ENCODE measurements at places on chromosomes 1 and 21.

DNA sequence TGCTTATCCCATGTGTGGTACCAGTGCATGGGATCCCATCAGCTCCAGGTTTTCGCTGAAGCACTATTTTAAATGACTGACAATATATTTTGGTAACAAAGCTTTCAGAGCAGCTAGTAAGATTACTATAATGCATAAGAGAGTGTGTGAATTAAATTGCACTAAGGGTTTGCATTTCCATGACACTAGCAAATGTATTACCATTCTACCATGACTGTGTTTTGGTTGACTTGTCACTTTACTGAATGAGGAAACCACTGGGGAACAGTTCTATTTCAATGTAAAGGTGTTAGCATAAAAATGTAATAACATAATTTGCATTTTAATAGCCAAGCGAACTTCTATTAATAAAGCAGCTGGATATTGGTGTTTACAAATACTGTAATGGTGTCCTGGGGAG, 31.7 kb upstream of the ERO1B start:
- peaks cover 10% of the 10 kb centered on the region for H3K27me3 ChIP-seq
- H3K4me3 ChIP-seq, result no peak overlapping the region
- H3K4me1 ChIP-seq, result no peaks in the 10 kb centered on the region

GRCh38 chr1:106793651-106794050, 262.8 kb upstream of the PRMT6 start:
- H3K27ac ChIP-seq, result no peak overlapping the region
- no peaks in the 10 kb centered on the region for H3K4me1 ChIP-seq
- H3K27me3 ChIP-seq, result no peaks in the 10 kb centered on the region
- H3K4me3 ChIP-seq, result no peak overlapping the region
- peaks cover 1% of the 10 kb centered on the region for H3K36me3 ChIP-seq

GRCh38 chr1:217484871-217485270, 146.0 kb downstream of the GPATCH2 start:
- peaks cover 21% of the 10 kb centered on the region for H3K4me1 ChIP-seq
- H3K27me3 ChIP-seq, result no peaks in the 10 kb centered on the region
- no peaks in the 10 kb centered on the region for H3K36me3 ChIP-seq
- H3K27ac ChIP-seq, result no peak overlapping the region

GRCh38 chr1:103177108-103177775, 68.9 kb upstream of the COL11A1 start:
- H3K4me3 ChIP-seq, result no peak overlapping the region
- H3K27me3 ChIP-seq, result no peaks in the 10 kb centered on the region
- H3K36me3 ChIP-seq, result no peaks in the 10 kb centered on the region

GRCh38 chr1:185343306-185343705, 26.3 kb upstream of the IVNS1ABP start:
- H3K27ac ChIP-seq, result no peak overlapping the region
- H3K4me1 ChIP-seq, result peaks cover 43% of the 10 kb centered on the region
- peaks cover 2% of the 10 kb centered on the region for H3K36me3 ChIP-seq

DNA sequence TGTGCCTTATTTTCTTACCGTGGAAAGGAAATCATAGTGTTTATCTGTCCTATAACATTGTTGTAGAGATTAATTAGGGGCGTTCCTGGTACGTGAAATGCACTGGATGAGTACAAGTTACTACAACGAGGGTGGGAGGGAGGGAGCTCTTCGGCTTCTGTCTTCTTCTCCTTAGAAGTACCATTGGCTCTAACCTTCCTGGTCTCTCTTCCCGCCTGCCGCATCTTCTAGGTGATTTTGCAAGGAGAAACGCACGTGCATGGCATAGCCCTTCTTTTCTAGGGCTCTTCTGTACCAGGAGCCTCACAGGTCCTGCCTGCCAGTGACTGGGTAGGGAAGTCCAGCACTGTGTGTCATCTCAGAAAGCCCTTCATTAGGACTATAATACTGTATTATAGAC, 16.8 kb downstream of the SH3BP5L start:
- no peak for DNase-seq
- peaks cover 4% of the 10 kb centered on the region for H3K27me3 ChIP-seq
- peaks cover 6% of the 10 kb centered on the region for H3K4me1 ChIP-seq
- H3K27ac ChIP-seq, result no peak overlapping the region

GRCh38 chr1:156586323-156586722, 5.3 kb upstream of the NAXE start:
- no peak for DNase-seq
- H3K4me1 ChIP-seq, result peaks cover 37% of the 10 kb centered on the region
- no peak overlapping the region for H3K4me3 ChIP-seq
- no peak overlapping the region for H3K27ac ChIP-seq
- H3K27me3 ChIP-seq, result no peaks in the 10 kb centered on the region

DNA sequence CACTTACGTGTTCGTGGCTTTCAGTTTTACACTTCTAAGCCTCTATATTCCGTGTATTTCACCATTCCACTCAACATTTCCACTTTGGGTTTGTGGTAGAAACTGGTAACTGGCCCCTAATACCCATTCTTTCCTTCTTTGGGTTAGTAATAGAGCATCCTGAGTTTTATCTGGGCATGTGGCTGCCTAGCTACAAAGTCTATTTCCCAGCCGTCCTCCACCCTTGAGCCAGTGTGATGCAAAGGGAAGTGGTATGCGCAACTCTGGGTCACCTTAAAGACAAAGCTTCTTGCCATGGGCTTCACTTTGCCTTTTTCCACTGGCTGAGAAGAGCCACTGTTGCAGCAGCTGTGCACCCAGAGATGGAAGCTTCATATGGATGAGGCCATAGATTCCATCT, 73.9 kb downstream of the LAMC2 start:
- DNase-seq, result no peak
- H3K4me1 ChIP-seq, result no peaks in the 10 kb centered on the region
- H3K36me3 ChIP-seq, result no peaks in the 10 kb centered on the region
- no peak overlapping the region for H3K27ac ChIP-seq
- no peak overlapping the region for H3K4me3 ChIP-seq
- peaks cover 56% of the 10 kb centered on the region for H3K27me3 ChIP-seq

DNA sequence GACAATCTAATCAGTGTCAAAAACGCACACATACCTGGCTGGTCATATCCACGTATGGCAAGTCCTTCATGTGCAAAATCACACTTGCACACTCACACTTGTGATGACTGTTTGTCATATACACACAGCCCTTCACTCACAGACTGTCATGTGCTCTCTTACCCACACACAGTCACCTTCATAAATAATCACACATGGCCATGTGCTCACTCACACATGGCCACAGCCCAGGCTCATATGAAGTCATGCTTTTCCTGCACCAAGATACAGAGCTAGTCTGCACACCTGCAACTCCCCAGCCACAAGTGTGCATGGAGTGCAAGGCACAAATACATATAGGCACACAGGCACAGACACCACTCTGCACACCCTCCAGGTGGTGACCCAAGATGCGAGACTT, 45.4 kb upstream of the FOXO6 start:
- H3K36me3 ChIP-seq, result no peaks in the 10 kb centered on the region
- H3K4me3 ChIP-seq, result no peak overlapping the region
- H3K27me3 ChIP-seq, result no peaks in the 10 kb centered on the region
- H3K27ac ChIP-seq, result no peak overlapping the region

DNA sequence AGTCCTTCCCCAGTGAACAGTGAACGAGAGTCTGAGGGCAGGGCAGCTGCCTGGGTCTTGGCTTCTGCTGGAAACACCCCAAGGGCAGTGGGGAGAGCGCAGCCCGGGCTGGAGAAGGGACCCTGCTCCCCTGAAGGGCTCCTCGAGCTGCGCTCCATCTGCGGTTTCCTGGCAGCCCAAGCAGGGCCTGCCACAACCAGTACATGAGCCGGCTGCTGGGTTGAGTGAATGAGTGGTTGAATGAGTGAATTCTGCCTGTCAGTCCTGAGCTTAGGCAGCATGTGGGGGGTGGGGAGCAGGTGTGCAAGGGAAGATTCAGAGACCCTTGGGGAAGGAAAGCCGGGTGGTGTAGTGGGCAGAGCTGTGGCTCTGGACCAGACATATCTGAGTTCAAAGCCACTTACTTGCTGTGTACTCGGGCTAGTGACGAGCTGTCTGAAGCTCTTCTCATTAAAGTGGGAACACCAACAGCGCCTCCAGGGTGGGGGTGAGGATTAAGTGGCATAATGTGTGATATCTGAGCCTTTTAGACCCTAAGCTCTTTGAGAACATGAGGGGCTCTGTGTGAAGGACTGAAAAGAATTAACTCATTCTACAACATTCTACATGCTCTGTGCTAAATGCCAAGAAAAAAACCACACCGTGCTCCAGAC, 3.7 kb downstream of the OPRD1 start:
- no peaks in the 10 kb centered on the region for H3K36me3 ChIP-seq
- no peak overlapping the region for H3K4me3 ChIP-seq
- no peak for DNase-seq
- peaks cover 79% of the 10 kb centered on the region for H3K27me3 ChIP-seq

GRCh38 chr1:111733183-111733991, 5.8 kb downstream of the INKA2 start:
- no peak for DNase-seq
- H3K27ac ChIP-seq, result no peak overlapping the region
- peaks cover 14% of the 10 kb centered on the region for H3K27me3 ChIP-seq
- H3K4me3 ChIP-seq, result no peak overlapping the region
- H3K4me1 ChIP-seq, result peaks cover 10% of the 10 kb centered on the region
- no peaks in the 10 kb centered on the region for H3K36me3 ChIP-seq

DNA sequence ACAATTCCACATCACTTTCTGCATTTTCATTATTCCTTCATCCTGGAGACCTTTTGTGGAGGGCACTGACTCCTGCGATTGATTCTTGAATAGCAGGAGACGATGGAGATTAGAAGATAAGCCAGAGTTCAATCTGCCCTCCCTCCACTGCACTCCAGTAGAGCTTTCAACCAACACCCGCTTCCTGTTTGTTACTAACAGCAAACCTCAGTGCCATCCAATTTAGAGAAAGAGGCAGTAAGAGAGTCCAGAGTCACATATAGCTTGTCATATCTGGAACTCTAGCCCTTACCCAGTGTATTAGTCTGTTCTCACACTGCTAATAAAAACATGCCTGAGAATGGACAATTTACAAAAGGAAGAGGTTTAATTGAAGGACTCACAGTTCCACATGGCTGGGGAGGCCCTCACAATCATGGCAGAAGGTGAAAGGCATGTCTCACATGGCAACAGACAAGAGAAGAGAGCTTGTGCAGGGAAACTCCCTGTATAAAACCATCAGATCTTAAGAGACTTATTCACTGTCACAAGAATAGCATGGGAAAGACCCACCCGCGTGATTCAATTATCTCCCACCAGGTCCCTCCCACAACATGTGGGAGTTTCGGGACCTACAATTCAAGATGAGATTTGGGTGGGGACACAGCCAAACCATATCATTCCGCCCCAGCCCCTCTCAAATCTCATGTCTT, 55.9 kb downstream of the PCBP3 start:
- H3K27me3 ChIP-seq, result peaks cover 15% of the 10 kb centered on the region
- no peak for DNase-seq
- no peak overlapping the region for H3K27ac ChIP-seq
- H3K4me3 ChIP-seq, result no peak overlapping the region

DNA sequence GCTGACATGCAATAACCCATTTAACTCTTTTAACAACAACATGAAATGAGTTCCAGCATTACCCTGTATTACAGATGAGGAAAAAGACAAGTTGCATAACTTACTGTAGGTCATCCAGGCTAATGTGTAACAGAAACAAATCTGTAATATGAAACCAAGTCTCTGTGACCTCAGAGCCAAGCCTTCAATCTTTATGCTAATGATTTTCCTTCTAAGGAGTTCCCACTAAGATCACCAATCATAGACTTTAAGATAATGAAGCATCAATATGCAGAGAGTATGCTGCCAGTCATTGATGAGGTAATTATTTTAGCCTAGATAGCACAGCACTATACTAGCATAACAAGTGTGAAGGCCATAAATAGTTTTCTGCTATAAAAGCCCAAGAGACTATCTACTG, 35.6 kb upstream of the RNPC3 start:
- H3K4me1 ChIP-seq, result no peaks in the 10 kb centered on the region
- no peak overlapping the region for H3K4me3 ChIP-seq
- peaks cover 17% of the 10 kb centered on the region for H3K27me3 ChIP-seq

DNA sequence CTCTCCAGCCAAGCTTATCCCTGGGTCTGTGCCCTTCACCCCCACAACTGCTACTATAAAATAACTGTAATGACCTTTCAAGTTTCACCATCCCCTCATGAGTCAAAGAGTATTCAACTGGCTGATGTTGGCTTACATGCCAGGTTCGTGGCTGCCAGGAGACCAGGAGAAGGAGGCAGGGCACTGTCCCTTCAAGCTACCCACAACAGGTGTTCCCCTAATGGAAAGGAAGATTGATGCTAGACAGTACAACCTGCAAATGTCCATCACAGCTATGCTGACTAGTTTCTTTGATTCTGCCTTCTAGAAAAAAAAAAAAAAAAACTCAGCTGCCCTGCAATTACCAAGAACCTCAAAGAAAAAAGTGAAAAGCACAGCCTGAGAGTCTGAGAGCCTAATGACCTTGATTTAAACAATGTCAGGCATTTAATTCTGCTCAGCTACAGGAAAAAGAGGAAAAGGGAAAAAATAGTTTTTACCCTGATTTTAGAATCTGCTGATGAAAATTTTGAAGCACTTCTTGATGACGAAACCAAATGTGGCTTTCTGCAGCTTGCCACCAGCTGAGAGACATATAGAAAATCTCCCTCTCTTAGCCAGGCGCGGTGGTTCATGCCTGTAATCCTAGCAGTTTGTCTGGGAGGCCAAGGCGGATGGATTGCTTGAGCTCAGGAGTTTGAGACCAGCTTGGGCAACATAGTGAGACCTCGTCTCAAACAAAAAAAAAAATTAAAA, 82.7 kb upstream of the ROR1 start:
- H3K4me1 ChIP-seq, result no peaks in the 10 kb centered on the region
- no peaks in the 10 kb centered on the region for H3K36me3 ChIP-seq
- H3K4me3 ChIP-seq, result no peak overlapping the region
- no peak overlapping the region for H3K27ac ChIP-seq
- DNase-seq, result no peak

GRCh38 chr1:3368711-3369445, 85.6 kb upstream of the ARHGEF16 start:
- no peaks in the 10 kb centered on the region for H3K36me3 ChIP-seq
- no peak overlapping the region for H3K4me3 ChIP-seq
- no peak overlapping the region for H3K27ac ChIP-seq
- peaks cover 20% of the 10 kb centered on the region for H3K4me1 ChIP-seq
- no peaks in the 10 kb centered on the region for H3K27me3 ChIP-seq
- DNase-seq, result no peak

DNA sequence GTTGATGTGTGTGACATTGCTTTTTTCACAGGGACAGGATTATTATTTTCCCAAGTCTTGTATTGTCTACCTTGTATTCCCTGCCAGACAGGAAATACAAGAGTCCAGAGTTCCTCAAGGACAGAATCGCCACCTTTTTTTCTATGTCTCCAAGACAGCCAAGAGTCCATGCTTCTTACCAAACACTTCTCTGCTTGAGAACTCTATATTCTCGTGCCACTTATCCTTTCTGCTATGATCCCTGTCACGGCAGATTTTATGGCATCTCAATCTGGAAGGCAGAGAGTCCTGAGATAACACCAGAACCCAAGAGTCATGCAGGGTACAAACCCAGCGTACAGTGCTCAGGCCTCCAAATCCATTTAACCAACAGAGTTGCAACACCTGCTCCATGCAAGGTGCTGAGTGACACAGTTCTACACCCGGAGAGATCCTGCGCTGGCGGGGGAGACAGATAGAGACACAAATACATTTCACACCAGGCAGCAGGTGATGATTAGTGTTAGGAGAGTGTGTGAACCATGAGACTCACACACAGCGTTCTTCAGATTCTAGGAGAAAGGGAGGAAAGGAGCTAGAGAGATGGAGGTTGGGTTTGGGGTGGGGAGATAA, 107.6 kb downstream of the NAV1 start:
- H3K4me1 ChIP-seq, result no peaks in the 10 kb centered on the region
- H3K36me3 ChIP-seq, result no peaks in the 10 kb centered on the region
- no peak for DNase-seq
